ENCODE measurements at places on chromosomes 11 and 22. TPM values are rescaled to one million over a fixed set of nuclear protein-coding genes. Genes with fewer than 3 reads are reported as not detected.

Gene BTBD18
- total RNA-seq: not detected

Gene NAALADL1
- 23.7 TPM for total RNA-seq

DNA sequence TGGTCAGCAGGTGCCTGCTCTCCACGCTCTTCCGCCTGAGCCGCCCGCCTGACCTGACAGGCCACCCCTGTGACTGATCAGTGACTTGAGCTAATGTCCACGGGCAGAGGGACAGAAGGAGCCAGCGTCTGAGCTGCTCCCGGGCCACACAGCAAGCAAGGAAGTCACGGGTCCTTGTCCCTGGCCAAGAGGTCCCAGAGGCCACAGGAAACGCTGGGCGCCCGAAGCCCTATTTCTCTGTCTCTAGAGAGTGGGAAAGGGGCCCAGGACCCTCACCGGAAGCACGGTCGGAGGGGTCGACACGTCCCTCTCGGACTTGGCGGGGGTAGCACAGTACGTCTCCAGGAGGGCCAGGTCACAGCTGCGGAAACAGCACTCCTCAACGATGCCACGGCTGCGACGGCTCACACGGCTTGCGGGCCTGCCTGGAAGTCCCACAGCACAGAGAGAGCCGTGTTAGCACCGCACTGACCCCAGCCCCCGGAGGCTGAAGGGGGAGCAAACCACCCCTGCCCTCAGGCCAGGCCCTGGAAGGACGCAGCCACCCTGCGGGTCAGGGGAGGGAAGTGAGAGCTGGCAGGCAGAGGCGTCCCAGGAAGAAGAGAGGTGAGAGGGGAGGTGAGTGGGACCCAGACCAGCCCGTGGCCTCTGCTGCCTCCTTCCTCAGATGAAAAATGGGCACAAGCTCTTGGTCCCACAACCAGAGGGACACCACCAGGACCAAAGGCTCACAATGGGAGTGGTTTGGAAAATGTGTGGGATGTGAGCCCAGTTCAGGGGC is 5.8 kb downstream of the IGF2 start:
- DNase-seq: no peak

- DNase-seq: no peak
Observed at GRCh38 chr11:133995066-133995465, 38.3 kb upstream of the IGSF9B start.

- peak; percentile 27 for DNase-seq
Observed at GRCh38 chr11:65352783-65353182, 1.8 kb upstream of the TIGD3 start.

Gene NXPE4
- not detected for total RNA-seq

DNA sequence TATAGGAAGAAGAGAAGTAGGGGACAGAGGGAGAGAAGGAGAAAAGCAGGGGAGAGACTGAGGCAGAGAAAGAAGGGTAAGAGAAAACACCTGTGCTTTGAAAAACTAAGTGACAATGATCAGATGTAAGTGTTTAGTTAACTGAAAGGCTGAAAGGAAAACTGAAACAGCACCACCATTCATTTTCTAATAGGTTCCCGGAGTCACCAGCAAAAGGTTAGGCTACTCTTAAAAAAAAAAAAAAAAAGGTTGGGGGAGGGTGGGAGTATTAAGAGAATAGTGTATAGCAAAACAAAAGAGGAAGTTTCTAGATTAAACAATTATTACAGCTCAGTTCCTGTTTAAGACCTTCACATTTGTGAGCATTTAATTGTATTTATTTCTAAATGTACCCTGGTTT is 113.8 kb downstream of the CADM1 start:
- no peak for DNase-seq

Gene OR10A2
- not detected for total RNA-seq

- no peak for DNase-seq
Observed at GRCh38 chr11:58770627-58771457, 39.1 kb upstream of the GLYAT start.

All from fibroblast of villous mesenchyme (primary cell).